ENCODE measurements at places on chromosomes 1 and 21.

DNA sequence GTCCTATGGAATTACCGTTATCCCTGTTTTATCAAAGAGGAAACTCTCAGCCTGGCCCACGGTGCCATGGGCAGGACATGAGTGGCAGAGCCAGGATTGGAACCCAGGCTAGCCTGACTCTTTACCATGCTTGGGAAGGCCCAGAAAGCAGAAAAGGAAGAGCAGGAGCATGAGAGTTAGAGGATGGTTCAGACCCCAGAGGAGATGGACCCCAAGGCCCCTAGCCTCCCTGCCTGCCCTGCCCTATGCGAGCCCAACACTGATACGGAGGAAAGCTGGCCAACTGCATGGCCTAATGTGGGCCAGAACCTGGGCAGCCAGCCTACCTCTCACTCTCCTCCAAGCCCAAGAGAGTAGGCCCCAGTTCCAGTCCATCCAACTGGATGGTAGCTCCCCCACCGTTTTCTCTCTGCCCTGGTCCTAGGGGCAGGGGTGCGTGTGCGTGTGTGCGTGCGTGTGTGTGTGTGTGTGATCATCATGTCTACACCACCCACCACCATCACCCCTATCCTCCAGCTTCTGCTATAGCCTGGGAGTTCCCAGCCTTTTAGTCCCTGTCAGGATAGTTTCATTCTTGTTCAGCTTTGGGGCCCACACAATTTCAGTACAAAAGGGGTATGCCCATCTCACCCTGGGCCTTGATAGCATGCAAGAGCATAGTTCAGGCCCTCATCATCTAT, 15.4 kb upstream of the MEX3A start:
- no peak for DNase-seq

- no peak for DNase-seq
These were observed 83.4 kb downstream of the CACHD1 start for GRCh38 chr1:64553285-64553684.

DNA sequence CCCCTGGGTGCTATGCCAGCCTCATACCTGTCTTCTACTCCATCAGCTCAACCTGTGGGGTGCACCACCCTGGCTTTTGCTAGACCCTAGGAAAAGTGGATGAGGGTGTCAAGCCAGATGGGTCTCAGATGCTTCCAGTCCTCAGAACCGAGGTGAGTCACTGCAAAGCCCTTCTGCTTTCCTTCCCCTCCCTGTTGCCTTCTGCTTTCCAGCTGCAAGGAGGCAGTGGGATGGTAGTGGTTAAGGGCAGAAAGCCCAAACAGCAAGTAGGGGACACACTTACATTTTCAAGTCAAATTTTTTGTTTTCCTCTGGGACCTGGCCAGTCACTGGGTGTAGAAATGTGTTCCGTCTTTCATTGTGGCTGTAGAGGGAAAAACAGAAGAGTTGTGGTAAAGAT, 60.7 kb upstream of the GOLT1A start:
- DNase-seq, result no peak

DNA sequence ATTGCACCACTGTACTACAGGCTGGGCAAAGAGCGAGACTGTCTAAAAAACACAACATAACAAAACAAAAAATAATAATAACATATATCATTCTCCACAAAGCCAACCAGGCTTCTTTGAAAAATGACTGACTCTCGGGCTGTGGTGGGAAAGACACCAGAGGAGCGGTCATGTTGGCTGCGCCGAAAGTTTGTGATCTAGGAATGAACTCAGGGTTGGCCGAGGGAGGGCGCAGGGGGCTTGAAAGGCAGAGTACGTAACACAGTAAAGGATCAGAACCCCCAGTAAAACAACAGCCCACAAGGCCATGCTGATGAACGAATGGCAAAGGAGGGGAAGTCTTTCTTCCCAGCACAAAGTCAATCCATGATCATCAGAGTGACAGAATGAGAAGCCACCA, 4.7 kb downstream of the SLC35E2B start:
- DNase-seq, result no peak

DNA sequence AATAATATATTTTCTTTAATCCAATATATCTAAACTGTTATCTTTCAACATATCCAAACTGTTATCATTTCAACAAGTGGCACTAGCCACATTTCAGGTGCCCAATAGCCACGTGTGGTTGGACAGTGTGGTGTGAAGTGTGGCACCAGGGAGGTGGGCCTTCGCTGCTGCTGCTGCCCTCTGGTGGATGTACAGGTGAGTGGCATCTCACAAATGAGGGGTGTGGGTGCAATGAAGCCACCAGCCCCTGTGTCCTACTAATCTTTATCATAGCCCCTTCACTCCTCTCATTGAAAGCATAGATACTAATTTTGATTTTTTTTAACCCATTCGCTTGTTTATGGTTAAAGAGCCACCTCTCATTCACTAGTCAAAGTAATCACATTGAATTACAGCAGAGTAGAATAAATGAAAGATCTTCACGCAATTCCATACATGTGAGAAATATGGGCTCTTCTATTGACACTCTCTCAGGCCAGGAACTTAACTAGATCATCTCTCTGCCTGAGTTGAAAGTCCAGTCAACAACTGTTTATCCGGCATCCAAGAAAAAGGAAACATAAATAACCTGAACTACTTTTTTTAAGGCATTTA, 499.2 kb downstream of the OMA1 start:
- peak; percentile 28 for DNase-seq

All from kidney capillary endothelial cell (primary cell).